Activated CD4-positive, CD25-positive, alpha-beta regulatory T cell (primary cell): ENCODE measurements at places on chromosomes 1 and 21.
A peak's percentile ranks its signal among the peaks of the same experiment; 100 is the strongest.

GRCh38 chr1:199452627-199453026, 574.9 kb upstream of the NR5A2 start:
- DNase-seq = no peak

DNA sequence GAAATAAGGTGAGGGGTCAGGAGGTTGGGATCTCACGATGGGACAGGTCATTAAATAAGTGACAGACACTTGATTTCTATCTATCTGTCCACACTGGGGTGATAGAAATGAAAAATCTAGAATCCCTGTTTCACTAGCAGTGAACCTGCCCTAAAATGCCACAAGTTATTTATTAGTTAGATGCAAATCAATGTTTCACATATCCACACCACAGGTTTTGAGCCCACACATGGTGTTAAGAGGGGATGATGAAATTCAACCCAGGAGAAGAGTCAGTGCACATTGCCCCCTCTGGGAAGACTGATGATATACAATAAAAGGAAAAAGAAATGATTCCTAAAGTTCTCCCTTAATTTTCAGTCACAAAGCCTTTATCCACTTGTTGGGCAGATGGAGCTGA, 10.1 kb upstream of the NTPCR start:
- DNase-seq = no peak

GRCh38 chr1:193303849-193304248, 117.4 kb upstream of the B3GALT2 start:
- DNase-seq = no peak

GRCh38 chr21:35506352-35506751, 457.2 kb upstream of the RUNX1 start:
- no peak for DNase-seq

GRCh38 chr1:119318466-119319309, 49.9 kb upstream of the HAO2 start:
- no peak for DNase-seq

GRCh38 chr1:24929398-24930259, 447 bp downstream of the RUNX3 start:
- peak; percentile 49 for DNase-seq

- DNase-seq = no peak
Observed at GRCh38 chr1:175787881-175788280, 44.5 kb upstream of the TNR start.

- no peak for DNase-seq
Observed at GRCh38 chr1:64608651-64609048, 136.2 kb upstream of the RAVER2 start.

GRCh38 chr1:205579711-205580110, 52.1 kb downstream of the ELK4 start:
- no peak for DNase-seq

- no peak for DNase-seq
Observed at GRCh38 chr1:74245168-74245772, 10.1 kb downstream of the TNNI3K start.

- DNase-seq = no peak
Observed at GRCh38 chr1:18480315-18481189, at the start of gene KLHDC7A. TSS of gene KLHDC7A (plus strand) at chr1:18480930. CDS start at chr1:18480982, 52 bp downstream.

- no peak for DNase-seq
Observed at GRCh38 chr1:209435654-209436566, 147.6 kb upstream of the CAMK1G start.

GRCh38 chr1:24285231-24285630, 33.9 kb upstream of the GRHL3 start:
- DNase-seq = no peak

DNA sequence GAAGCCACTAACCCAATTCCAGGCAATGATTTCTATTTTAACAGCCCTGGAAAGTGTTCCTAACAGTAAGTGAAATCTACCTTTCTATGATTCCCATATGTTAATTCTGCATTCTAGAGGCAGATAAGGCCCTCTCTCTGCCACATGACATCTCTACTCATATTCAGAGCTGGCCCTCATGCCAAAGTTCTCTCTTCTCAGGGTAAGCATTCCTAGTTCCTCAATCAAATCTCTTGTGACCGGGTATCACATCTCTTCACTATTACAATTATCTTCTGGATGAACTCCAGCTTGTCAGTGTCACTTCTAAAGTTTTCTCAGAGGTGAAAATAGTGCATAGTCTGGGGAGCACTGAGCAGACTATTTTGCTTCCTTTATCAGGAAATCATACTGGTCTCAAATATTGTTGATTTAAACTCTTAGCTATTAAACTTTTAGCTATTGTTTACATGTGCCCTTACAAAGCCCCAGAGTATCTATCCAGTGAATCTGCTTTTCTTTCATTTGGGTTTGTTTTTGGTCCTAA, 66.4 kb upstream of the TNFSF18 start:
- no peak for DNase-seq

DNA sequence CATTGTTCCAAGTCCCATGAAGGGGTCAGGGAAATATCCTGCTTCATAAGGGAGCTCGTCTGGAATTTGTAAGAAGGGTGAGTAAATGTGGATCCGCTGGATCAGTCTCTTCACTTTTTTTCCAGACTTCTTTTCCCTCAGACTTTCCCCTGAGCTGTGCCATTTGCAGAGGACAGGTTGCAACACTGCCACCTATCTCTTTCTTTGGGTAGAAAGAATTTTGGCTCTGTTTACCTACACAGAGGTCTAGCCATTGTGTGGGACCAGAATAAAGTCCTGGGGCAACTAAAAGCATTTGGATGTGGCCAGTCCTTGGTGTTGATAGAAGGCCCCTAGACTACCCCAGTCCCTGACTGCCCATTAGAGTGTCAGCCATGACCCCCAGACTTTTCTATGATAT, 1146.7 kb upstream of the PRMT6 start:
- no peak for DNase-seq

DNA sequence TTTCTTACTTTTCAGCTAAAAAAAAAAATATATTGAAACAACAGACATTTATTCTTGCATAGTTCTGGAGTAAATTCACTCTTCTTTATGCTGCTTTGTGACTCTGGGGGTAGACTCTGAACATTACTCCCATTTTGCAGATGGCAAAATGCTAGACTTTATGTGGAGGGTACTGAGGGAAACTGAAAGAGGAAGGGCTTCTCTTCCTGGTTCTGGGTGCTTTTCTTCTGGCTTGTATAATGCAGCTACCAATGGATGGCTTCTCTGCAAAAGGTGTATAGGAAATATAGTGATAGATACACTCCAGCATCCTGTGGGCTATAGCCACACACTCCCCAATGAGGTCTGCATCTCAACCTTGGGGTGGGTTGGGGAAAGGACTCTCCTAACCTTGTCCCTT, 19.7 kb upstream of the ZBTB40 start:
- no peak for DNase-seq

DNA sequence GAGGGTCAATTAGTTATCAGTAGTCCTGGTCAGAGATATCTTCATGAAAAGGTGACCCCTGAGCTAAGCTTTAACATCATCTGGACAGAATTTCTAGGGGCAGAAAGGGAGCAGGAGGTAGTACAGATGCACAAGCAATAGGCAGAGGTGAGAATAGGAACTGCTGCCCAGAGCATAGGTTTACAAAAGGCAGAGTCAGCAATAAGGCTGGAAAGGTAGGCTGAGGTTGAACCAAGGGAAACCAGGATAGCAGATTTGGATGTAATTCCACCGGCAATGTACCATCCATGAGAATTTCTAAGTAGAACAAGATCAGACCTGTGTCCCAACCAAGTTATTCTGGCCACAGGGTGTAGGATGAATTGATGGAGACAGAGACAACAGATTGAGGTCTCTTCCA, 6.2 kb upstream of the ILDR2 start:
- no peak for DNase-seq

- DNase-seq = no peak
Observed at GRCh38 chr1:39086865-39087409, 60.8 kb downstream of the NDUFS5 start.

GRCh38 chr1:17161137-17161740, 42.0 kb upstream of the PADI2 start:
- no peak for DNase-seq

GRCh38 chr1:51442616-51443015, 76.5 kb downstream of the EPS15 start:
- DNase-seq = no peak
